ENCODE measurements at places on chromosomes 5 and 9.

DNA sequence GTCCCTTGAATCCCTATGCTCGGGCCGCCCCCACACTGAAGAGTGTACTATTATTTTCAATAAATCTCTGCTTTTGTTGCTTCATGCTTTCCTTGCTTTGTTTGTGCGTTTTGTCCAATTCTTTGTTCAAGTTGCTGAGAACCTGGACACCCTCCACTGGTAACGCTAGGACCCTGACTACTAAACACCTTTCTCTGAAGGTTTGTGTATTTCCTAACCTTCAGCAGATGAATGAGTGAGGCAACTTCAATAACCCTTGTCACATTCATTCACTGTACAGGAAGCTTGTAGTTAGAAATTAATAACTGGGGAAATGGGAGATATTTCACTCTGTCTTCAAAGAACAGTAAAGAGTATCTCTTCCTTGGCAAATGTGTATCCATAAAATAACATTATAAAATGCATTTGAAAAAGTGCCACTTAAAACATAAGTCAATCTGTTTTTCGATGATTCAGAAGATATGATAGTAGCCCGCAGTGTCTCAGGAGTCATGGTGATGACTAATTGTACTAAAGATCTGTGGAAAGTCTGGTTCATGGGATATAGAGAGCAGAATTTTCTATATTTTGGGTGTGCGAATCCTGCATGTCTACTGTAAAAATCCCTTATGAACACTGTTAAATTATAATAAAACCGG is 43.2 kb upstream of the ANKH start:
- no peak for DNase-seq

DNA sequence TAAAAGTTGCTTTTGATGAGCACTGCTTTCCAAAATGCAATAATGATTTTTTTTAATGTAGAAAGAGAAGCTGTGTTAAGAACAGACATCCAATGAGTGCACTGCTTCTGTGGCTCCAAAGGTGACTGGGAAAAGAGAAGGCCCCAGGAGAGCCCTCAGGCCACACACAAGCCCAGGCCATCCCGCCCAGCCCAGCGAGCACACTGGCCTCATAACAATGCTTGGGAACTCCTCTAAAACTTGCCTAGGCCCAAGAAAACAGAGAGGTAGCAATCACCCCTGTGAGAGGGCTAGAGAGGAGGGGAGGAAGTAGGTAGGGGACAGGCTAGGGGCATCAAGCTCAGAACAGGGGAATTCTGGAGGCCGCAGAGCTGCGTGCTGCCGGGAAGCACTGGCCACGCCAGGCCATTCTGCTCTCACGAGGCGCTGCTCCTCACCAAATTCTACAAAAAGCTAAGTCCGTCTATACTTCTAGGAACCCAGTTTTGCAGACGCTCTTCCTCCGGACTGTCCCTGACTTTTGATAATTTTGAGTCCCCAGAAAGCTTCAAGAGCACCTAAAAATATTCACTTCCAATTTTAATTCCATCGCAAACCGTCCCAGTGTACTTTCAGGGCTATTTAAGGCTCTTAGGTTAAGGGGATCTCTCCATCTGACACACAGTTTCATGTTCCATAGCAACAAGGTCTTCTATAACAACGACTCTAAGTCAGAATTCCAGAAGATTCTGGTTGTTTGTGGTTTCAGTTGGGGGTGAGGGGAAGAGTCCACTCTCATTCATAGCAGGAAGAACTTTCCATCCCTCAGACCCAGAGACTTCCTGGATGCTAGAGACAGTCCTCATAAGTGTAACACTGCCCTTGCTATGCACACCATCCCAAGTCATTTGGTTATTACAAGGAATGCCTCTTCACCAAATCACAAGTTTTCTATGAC is 51.0 kb downstream of the HABP4 start:
- DNase-seq: no peak

DNA sequence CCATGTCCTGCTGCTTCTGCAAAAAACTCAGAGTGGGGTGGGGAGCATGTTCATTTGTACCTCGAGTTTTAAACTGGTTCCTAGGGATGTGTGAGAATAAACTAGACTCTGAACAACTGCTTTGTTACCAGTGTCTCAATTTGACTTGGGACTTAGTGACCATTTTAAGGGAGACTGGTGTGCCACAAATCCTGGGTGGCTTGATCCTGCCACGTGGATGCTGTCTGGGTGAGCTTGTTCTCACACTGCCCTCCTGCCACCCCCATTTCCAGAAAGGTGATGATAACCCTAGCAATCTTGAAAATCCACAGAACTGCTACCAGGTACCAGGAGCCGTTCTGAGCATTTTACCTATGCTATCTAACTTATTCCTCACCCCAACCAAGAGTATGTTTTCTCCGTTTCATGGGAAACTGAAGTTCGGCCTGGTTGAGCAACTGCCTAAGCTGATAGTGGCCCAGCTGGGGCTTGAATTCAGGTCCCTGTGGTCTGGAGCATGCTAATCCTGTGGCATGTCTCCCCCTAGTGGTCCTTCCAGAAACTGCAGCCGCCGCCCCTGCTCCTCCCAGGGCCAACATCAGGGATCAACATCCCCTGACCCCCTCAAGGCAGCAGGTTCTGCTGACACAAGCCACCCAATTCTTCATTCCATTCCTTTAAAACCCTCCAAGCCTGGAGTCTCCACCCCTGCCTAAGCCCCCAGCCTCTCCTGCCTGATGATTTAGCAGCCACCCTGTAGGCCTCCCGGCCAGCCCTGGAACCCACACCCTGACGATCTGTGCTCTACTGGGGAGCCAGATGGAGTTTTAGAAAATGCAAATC is 2.8 kb downstream of the IL3 start:
- DNase-seq: peak; percentile 5

DNA sequence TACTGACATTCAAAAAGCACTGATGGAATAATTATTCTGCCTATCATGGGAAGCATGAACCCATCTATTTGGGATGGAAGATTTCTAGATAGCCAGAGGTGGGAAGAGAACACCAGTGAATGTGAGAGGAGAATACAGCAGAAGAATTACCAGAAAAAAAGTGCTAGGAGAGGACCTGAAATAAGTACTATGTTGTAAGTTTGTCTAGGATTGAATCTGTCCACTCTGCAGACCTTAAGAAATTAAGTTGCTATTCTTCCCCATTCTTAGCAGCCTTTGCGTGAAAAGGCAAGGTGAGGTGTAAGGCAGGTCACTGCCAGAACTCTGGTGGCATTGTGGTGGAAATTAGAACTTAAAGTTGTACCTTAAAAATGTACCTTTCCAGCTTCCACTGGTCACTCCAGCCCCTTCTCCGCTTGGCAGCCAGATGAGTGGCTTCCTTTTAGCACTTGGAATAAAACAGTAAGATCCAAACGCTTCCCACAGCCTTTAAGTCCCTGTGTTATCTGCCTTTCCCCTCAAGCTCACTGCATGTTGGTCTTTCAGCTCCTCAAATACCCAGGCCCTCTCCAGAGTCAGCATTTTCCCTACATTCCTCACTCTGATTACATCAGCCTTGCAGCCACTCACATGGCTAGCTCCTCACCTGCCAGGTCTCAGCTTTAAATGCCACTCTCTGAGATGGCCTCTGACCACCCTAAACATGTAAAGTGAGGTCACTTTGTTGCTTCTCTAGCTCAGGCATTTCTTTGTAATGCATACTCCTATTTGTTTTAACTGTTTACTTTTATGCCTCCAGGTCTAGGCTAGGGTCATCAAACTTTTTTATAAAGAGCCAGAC is 253.0 kb downstream of the EPB41L4A start:
- DNase-seq: no peak

DNA sequence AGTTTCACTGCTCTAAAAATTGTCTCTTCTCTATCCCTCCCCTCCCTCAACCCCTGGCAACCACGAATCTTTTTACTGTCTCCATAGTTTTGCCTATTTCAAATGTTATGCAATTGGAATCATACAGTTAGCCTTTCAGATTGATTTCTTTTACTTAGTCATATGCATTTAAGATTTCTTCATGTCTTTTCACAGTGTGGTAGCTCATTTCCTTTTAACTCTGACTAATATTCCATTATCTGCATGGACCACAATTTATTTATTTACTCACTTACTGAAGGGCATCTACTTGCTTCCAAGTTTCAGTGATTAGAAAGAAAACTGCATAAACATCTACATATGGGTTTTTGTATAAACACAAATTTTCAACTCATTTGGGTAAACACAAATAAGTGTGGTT is 372.3 kb downstream of the CDH18 start:
- DNase-seq: no peak

GRCh38 chr5:56247592-56247991 is 14.5 kb upstream of the ANKRD55 start:
- no peak for DNase-seq

- DNase-seq: no peak
Measured at GRCh38 chr5:133753856-133754255, 141.5 kb upstream of the FSTL4 start.

GRCh38 chr5:20601678-20602100 is 613.7 kb upstream of the CDH18 start:
- DNase-seq: no peak

- DNase-seq: no peak
Measured at GRCh38 chr9:16136451-16136850, 583.6 kb downstream of the CCDC171 start.

DNA sequence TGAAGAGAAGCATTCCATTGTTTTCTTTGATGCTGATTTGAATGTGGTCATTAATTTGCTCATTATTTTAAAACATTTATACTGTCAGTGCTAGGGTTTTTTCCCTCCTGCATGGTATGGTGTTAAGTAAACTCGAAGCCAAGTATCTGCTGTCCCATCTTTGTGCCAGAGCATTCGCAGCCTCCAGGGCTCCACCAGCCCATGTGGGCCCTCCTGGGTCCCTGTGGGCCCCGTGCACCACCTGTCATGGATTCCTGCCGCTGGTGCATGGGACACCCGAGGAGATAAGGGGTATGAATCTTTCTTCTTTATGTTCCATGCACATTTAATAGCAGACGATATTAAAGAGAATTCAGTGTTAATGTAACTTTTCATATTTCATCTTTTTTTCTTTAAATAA is 95.1 kb downstream of the TRIO start:
- DNase-seq: no peak

- no peak for DNase-seq
Measured at GRCh38 chr5:116135344-116135743, 50.5 kb downstream of the COMMD10 start.

GRCh38 chr9:133880851-133881661 is 111.1 kb downstream of the VAV2 start:
- no peak for DNase-seq

DNA sequence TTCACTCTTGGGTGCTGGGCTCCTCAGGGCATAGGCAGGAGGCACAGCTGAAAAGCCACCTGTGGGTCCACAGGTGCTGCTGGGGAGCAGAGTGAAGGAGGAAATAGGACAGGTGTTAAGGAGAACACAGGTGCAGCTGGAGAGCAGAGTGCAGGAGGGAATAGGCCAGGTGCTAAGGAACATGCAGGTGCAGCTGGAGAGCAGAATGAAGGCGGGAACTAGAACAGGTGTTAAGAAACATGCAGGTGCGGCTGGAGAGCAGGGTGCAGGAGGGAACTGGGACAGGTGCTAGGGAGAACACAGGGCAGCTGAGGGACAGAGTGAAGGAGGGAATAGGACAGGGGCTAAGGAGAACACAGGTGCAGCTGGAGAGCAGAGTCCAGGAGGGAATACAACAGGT is 43.8 kb upstream of the PLEKHG4B start:
- no peak for DNase-seq

DNA sequence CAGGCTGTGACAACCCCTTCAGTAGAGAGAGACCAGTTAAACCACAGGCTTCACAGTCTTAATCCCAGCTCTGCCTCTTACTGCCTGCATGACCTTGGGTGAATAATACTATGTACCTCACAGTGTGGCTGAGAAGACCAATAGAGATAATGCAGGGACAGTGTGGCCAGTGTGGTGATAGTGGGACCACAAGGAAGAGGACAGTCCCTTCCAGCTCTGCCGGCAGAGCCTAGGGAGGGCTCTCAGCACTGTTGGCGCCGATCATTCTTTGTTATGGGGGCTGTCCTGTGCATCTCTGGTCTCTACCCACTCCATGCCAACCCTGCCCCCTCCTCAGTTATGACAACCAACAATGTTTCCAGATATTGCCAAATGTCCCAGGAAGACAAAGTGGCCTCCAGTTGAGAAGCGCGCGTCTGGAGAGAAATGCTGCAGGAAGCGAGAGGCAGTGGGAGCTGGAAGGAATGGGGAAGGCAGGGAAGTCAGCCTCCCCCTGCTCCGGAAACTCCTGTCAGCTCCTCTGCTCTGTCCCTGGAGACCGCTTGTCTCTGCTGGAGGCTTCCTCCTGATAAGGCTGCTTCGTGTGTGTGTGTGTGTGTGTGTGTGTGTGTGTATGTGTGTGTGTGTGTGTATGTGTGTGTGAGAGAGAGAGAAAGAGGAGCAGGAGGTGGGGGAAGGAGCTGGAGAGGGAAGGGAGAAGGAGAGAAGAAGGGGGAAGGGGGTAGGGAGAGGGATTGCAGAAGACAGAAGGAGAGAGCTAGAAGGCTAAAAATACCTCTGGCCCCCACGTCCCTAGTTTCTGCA is 31.8 kb upstream of the FABP6 start:
- DNase-seq: no peak

GRCh38 chr9:70407081-70407503 is 7.4 kb downstream of the KLF9 start:
- DNase-seq: no peak

DNA sequence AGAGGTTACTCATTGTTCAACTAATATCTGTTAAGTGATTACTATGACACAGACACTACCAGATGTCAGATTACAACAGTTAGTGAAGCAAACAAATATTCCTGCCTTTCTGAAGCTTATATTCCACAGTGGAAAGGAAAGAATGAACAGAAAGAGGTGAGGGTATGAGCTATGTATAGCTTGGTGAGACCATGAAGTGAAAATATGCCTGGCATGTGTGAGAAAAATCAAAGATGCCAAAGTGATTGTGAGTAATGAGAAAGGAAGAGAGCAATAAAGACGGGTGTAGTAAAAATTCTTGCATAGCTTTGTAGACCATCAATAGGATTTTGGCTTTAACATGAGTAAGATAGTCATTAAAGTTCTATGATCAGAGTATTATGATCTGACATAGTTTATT is 734.5 kb upstream of the NUDT12 start:
- DNase-seq: no peak

DNA sequence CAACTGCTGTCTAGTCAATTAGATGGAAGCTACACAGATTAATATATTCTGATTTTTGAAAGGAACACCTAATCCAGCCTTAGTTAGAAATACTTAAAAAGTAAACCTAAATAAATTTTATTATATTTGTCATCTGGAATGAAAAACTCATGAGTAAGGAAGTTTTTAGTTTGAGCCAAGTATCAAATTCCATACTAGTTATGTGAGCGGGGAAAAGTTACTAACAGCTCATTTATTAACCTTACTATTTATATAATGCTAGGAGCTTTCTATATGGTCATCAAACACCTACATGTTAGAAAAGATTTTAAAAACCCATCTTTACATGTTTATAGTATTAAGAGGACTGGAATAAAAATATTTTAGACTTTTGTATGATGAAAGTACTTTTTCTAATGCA is 41.6 kb upstream of the POU5F2 start:
- no peak for DNase-seq

- DNase-seq: no peak
Measured at GRCh38 chr9:129480227-129480626, 140.7 kb downstream of the C9orf50 start.
